Stimulated activated memory B cell treated with anti-CD40 and anti-IgM and Interleukin-4, amounts not matched to agents 10 μg/mL and 1 μg/mL and 100 μg/mL, for 72 hours (primary cell): ENCODE measurements at places on chromosomes 11 and 22.
A peak's percentile ranks its signal among the peaks of the same experiment; 100 is the strongest.

DNA sequence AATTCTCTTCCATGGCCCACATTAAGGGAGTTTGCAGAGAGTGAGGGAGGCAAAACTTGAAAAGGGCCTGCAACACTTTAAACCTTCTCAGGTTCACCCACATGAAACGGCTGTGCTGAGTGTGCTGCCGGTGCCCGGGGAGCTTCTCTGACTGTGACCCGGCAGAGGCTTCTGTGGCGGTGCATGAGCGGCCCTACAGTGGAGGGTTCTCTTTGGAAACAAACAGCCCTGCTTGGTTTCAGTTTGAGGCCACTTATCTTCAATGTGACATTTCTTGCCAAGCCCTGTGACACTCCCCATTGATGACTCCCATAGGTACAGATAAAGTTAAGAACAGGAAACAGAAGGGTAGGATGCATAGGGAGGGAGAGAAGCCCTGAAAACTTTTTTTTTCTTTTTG lies 31.8 kb downstream of the FAM118A start:
- ATAC-seq, result no peak
- no peak overlapping the region for H3K27ac ChIP-seq
- no peaks in the 10 kb centered on the region for H3K4me1 ChIP-seq
- H3K27me3 ChIP-seq, result no peaks in the 10 kb centered on the region
- peaks cover 62% of the 10 kb centered on the region for H3K36me3 ChIP-seq

- H3K27ac ChIP-seq, result peak overlapping the region; percentile 90
- no peaks in the 10 kb centered on the region for H3K27me3 ChIP-seq
- peaks cover 15% of the 10 kb centered on the region for H3K36me3 ChIP-seq
- no peak for ATAC-seq
- H3K4me1 ChIP-seq, result peaks cover 54% of the 10 kb centered on the region
- H3K4me3 ChIP-seq, result peak overlapping the region; percentile 98
These were observed 927 bp downstream of the PRCP start for GRCh38 chr11:82899186-82899820.

- no peak overlapping the region for H3K4me3 ChIP-seq
- H3K27me3 ChIP-seq, result no peaks in the 10 kb centered on the region
- no peak overlapping the region for H3K27ac ChIP-seq
- no peak for ATAC-seq
- peaks cover 37% of the 10 kb centered on the region for H3K36me3 ChIP-seq
These were observed 46.6 kb downstream of the MTMR2 start for GRCh38 chr11:95877291-95877690.

DNA sequence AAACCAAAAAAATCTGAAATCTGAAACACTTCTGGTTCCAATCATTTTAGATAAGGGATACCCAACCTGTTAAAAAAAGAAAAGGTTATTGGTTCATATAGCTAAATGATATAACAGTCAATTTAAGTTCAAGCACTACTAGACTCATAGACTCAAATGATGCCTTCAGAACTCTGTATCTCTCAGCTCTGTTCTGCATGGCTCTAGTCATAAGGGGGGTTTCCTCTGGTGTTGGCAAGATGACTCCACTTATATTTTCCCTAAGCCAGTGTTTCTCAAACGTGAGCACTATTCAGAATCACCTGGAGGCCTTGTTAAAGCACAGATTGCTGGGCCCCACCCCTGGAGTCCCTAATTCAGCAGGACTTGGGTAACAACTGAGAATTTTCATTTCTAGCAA lies 11.5 kb upstream of the RRAS2 start:
- peak; percentile 57 for ATAC-seq
- no peaks in the 10 kb centered on the region for H3K36me3 ChIP-seq
- no peak overlapping the region for H3K4me3 ChIP-seq
- no peaks in the 10 kb centered on the region for H3K27me3 ChIP-seq

DNA sequence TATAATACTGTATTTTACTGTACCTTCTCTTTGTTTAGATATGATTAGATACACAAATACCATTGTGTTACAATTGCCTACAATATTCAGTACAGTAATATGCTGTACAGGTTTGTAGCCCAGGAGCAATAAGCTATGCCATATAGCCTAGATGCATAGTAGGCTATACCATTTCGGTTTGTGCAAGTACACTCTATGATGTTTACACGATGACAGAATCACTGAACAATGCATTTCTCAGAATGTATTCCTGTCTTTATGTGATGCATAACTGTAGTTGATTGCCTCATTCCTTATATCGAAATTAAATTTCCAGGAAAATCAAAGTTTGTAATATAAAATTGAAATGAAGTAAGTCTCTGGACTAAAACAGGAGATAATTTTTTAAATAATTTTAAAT lies 49.3 kb upstream of the OR5P2 start:
- no peak overlapping the region for H3K27ac ChIP-seq
- H3K27me3 ChIP-seq, result peaks cover 8% of the 10 kb centered on the region

DNA sequence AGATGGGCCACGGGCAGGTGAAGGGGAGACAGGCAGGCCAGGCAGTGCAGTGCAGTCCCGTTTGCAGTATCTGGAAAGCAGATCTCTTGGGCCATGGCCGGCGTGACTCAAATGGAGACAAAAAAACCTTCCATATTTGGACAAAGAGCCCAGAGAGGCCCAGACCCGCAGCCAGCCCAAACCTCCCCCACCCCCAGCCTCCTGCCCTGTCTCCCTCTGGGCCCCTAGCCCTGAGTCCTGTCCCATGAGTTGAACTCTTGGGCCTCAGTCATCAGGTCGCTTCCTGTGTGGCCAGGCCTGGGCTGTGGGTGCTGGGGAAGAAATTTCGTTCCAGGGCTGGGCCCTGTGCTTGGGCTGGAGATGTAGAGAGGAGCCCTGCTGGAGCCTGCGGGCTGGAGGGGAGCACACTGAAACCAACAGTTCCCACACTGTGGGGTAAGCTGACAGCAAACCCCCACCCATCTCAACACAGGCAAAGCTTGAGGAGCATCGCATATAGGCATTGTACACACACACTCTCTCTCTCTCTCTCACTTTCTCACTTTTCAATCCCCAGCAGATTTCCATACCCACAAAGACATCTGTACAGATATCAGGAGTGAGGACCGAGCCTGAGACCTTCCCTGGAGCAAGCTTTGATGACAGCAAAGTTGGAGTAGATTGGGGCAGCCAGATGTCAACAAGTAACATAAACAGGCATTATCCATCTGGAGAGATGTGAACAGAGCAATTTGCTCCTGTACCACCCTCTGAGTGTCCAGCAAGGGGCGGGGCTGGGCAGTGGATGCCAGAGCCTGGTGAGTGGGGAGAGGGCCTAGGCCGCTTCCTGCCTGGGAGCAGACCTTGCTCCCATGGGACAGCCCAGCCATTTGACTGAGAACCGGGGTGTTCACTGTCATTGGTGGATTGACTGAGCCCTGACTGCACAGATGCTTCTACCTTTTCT lies 17.2 kb downstream of the ARHGEF17 start:
- H3K27me3 ChIP-seq, result no peaks in the 10 kb centered on the region
- H3K4me3 ChIP-seq, result peak overlapping the region; percentile 25
- H3K27ac ChIP-seq, result peak overlapping the region; percentile 95
- peaks cover 85% of the 10 kb centered on the region for H3K4me1 ChIP-seq
- ATAC-seq, result peak; percentile 73
- H3K36me3 ChIP-seq, result peaks cover 44% of the 10 kb centered on the region

DNA sequence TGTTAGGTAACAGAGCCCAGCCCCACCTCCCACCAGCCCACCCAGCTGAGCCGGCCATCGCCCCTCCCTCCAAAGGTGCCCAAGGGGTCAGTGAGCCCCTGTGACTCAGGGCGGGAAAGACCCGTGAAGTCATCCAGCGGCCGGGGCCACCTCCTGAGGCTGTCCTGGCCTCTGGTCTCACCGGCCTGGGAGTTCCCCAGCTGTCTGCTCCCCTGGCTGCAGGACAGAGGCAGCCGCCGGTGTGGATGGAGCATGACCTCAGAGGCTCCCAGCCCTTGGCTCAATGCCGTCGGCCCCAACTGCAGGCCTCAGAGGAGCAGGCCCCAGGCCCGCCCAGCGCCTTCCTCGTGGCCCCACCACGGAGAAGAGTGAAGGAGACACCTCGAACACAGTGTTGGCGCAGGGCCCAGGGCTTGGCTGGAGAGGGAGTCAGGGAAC lies 28.7 kb downstream of the RPL3 start:
- H3K36me3 ChIP-seq, result peaks cover 3% of the 10 kb centered on the region
- peaks cover 28% of the 10 kb centered on the region for H3K4me1 ChIP-seq
- peaks cover 8% of the 10 kb centered on the region for H3K27me3 ChIP-seq
- no peak for ATAC-seq
- no peak overlapping the region for H3K4me3 ChIP-seq
- no peak overlapping the region for H3K27ac ChIP-seq

GRCh38 chr11:69034123-69034867 lies 14.4 kb upstream of the TPCN2 start:
- H3K27me3 ChIP-seq, result peaks cover 49% of the 10 kb centered on the region
- H3K4me1 ChIP-seq, result no peaks in the 10 kb centered on the region
- no peaks in the 10 kb centered on the region for H3K36me3 ChIP-seq

DNA sequence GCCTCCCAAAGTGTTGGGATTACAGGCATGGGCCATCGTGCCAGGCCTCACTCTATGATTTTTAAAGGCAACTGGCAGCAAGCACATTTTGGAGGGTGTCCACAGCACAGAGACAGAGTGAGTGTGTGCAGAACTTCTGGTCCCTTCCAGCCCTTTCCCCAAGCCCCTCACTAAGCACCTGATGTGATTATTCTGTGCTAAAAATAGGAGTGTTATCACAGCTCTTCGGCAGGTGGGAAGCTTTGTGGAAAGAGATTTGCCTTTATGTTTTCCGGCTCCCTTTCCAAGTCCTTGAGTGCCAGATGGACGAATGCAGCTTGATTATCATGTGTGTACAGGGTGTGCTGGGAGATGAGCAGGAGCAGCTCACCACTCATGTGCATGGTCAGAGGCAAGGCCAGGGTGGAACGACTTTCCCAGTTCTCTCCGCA lies 310.8 kb downstream of the DDX10 start:
- no peaks in the 10 kb centered on the region for H3K36me3 ChIP-seq
- peaks cover 9% of the 10 kb centered on the region for H3K27me3 ChIP-seq
- H3K4me3 ChIP-seq, result no peak overlapping the region
- no peaks in the 10 kb centered on the region for H3K4me1 ChIP-seq
- ATAC-seq, result no peak

- ATAC-seq, result no peak
- no peak overlapping the region for H3K4me3 ChIP-seq
- H3K4me1 ChIP-seq, result peaks cover 25% of the 10 kb centered on the region
- H3K27ac ChIP-seq, result no peak overlapping the region
These were observed 24.1 kb upstream of the GRK3 start for GRCh38 chr22:25540166-25540907.

DNA sequence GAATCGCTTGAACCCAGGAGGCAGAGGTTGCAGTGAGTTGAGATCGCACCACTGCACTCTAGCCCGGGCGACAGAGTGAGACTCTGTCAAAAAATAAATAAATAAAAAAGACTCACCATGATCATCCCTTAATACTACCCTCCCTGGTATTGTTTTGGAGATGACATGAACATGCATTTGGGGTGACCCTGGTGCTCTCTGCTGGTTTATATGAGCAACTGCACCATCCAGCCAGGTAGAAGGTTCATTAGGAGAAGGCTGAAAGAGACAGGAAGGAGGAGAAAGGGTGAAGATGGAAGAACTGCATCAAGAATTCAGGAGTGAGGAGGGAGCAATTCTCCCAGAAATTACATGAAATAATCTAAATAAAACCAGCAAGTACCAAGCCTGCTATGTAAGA lies 37.8 kb downstream of the SLC5A1 start:
- H3K4me3 ChIP-seq, result no peak overlapping the region
- ATAC-seq, result peak; percentile 64
- H3K27ac ChIP-seq, result no peak overlapping the region
- no peaks in the 10 kb centered on the region for H3K36me3 ChIP-seq
- peaks cover 22% of the 10 kb centered on the region for H3K27me3 ChIP-seq

DNA sequence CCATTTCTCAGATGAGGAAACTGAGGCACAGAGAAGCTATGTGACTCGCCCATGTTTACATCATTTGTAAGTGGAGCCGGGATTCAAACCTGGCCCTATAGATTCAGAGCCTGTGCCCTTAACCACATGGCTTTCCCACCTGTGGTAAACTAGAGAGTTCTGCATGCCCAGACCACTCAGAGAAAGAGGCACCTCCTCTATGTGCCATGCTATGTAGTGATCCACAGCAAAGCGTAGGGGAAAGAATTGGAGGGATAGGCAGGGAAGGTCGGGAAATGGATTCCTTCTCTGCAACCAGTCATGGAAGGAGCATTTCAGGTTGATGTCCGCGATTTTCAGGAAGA lies 15.4 kb upstream of the POU2AF2 start:
- peak; percentile 60 for ATAC-seq
- no peak overlapping the region for H3K4me3 ChIP-seq
- H3K27ac ChIP-seq, result no peak overlapping the region

- H3K4me3 ChIP-seq, result no peak overlapping the region
- no peaks in the 10 kb centered on the region for H3K36me3 ChIP-seq
- H3K27me3 ChIP-seq, result peaks cover 80% of the 10 kb centered on the region
- H3K4me1 ChIP-seq, result no peaks in the 10 kb centered on the region
These were observed 62.6 kb downstream of the BUD13 start for GRCh38 chr11:116710001-116710674.

DNA sequence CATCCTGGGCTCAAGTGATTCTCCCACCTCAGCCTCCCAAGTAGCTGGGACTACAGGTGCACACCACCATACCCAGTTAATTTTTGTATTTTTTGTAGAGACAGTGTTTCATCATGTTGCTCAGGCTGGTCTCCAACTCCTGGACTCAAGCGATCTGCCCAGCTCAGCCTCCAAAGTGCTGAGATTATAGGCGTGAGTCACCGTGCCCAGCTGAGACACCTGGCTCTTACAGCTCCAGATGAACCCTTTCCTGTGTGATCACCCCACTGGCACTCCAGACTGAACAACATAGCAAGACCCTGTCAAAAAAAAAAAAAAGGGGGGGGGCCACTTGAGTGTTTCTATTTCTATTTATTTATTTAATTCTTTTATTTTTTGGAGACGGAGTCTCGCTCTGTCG lies 1.0 kb upstream of the ADSL start:
- peaks cover 29% of the 10 kb centered on the region for H3K4me1 ChIP-seq
- peaks cover 6% of the 10 kb centered on the region for H3K36me3 ChIP-seq
- peak overlapping the region; percentile 95 for H3K27ac ChIP-seq
- ATAC-seq, result no peak

DNA sequence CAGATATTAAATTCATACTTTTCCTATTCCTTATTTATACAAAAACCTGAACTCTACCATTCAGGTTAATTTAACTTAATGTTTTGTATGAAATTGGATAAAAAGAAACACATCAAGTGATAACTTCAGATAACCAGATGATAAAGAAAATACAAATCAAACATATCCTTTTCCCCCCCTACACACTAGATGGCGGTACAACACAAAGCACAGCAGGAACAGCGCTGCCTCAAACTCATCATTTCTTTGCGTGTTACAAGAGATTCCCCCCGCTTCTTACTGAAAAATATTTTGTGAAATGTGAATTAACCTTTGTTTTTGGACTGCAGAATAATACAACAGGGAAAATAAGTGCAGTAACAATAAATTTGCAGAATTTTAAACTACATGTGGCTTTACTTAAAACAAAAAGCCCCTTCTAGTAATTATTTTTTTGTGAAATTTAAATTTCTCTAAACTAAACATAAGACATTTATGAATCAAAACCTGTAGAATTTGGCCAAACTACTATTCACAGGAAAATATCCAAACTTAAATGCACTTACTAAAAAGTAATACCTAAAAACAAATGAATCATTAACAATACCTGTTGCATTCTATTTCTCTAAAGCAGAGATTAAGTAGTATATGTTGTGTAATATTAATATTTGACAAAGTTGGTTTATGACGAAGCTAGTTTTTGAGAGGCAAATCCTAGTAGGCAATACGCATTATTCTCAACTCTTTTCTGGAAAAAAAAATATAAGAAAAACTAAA lies 74.4 kb downstream of the ARHGAP32 start:
- ATAC-seq, result no peak
- no peaks in the 10 kb centered on the region for H3K4me1 ChIP-seq
- no peak overlapping the region for H3K4me3 ChIP-seq
- H3K27me3 ChIP-seq, result no peaks in the 10 kb centered on the region

GRCh38 chr11:113730887-113731726 lies 25.0 kb upstream of the TMPRSS5 start:
- H3K4me1 ChIP-seq, result no peaks in the 10 kb centered on the region
- no peak overlapping the region for H3K27ac ChIP-seq
- H3K27me3 ChIP-seq, result no peaks in the 10 kb centered on the region
- H3K4me3 ChIP-seq, result no peak overlapping the region
